Hippocampal formation (tissue), 2 donors: ENCODE measurements at places on chromosomes 5 and 9.

GRCh38 chr5:19577882-19578281 is 410.1 kb downstream of the CDH18 start:
- no peak for DNase-seq

GRCh38 chr9:37602817-37603216 is 10.4 kb upstream of the TOMM5 start:
- DNase-seq, result no peak

- DNase-seq, result no peak
Observed at GRCh38 chr5:126961702-126962101, 68.7 kb downstream of the MARCHF3 start.

DNA sequence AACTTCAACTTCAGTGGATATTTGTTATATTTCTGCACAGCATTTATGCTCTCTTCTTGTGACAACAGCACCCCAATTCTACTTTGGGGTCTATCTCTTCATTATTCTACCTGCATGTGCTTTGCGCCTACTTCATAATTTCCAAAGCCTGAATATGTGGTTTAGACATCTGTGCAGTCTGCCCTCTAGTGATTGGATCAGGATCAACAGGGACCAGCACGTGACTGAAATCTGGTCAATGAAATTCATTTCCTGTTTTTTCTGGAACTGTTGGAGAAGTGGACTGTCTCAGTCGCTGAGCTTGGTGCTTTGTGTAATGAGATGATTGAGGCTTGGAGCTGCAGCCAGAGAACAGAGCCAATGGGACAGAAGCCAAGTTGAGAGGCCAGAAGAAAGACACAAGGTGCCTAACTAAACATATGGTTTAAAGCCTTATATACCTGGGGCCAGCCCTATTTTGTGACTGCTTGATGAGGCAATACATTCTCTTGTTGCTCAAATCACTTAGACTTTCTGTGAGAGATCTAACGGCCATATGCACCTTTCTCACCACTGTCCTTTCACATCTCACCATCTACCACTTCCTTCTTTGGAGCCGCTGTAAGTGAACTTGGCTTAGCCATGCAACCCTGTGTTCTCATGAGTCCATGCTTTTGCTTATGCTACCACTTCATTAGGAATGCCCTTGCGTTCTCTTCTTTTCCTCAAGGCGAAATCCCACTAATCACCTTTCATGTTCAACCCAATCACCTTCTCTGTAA is 68.8 kb upstream of the PPP2R2B start:
- no peak for DNase-seq

DNA sequence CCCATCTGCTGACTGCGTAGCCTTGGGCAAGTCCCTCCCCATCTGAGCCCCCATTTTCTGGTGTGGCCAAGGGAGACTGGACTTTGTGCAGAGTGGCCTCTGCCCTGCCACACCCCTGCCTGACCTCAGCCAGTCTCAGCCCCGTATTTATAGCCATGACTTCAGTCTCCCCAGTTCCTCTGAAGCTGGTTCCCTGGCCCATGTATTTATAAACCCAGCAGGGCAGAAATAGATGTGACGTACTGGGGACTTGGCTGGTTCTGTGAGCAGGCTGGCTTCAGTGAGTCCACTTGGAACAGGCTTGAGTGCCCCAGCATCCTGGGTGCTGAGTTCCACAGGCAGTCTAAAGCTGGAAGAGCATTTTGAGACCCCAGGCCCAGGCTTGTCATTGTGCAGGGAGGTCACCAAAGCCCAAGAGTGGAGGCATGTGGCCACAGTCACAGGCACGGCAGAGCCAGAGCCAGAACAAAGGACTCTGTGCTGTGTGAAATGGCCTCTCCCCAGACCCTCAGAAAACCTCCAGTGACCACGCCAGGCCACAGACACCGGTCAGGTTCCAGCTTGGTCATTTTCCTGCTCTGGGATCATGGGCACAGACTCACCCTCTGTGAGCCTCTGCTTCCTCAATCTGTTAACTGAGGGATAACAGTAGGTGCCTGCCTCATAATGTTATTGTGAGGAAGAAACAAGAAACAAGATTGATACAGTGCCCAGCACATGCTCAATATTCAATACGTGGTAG is 30.4 kb upstream of the SYNPO start:
- no peak for DNase-seq

DNA sequence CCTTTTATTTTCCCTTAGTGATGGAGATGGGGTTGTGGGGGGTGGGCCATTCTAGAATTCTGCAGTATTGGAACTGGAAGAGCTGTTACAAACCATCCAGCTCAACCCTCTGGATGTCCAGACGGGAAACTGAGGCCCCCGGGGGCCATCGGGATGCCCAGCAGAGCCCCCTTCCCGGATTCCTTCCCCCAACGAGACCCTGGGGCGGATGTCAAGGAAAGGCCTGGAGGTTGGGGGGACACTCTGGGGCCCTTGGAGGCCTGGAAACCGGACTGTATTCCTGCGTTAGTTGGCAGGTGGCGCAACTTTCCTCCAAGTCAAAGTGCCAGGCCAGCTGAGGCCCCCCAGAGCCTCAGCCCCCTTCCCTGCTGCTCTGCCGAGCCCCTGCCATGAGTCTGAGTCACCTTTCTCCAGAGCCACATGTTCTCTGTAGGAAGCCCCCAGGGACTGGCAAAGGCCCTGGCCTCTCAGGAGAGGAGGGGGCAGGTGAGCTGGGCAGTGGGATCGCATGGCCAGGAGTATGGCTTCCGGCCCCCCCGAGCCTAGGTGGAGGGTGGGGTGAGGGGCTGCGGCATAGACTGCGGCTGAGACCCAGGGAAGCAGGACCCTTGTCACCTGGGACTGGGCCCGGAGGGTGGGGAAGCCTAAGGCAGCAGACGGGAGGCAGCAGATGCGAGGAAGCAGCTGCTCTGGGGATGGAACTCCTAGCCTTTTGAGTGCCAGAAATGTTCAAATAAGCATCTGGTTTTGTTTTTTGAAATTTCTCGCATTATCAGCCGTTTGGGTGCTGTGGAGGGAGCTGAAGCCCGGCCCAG is 17.8 kb upstream of the FIBCD1 start:
- DNase-seq, result no peak

DNA sequence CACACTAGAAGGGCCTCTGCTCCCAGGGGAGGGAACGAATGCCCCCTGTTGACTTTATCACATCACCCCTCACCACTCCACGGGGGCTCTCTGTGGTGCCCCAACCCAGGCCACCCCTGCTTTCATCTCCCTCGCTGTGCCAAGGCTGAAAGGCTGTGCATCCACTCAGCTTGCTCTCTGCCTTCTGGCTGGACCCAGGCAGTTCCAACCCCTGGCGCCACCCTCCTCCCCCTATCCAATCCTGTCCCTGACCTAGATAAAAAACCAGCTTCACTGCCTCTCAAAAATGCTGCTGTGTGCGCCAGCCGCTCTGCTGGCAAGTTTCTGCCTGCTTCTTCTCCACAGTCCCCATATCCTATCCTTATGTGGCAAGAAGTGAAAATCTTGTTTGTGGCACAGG is 22.4 kb upstream of the CORO2A start:
- no peak for DNase-seq

GRCh38 chr5:159549046-159549445 is 218.8 kb upstream of the IL12B start:
- no peak for DNase-seq

DNA sequence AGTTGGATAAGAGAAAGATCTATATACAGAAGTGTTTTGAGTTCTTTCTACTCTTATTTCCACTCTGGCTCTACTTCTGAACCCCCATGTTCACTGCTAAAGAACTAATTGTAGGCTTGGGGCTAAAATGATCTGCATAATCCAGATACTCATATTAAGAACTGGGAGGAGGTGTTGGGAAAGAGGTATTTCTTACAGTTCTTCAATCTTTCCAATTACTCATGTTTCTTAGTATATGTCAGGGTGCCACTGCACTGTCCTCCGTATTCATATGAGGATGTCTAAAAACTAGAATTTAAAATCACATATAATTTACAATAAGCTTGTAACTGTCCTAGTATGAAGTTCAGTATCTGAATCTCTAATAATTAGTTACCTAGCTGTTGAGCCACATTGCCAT is 12.7 kb downstream of the NIPBL start:
- no peak for DNase-seq

DNA sequence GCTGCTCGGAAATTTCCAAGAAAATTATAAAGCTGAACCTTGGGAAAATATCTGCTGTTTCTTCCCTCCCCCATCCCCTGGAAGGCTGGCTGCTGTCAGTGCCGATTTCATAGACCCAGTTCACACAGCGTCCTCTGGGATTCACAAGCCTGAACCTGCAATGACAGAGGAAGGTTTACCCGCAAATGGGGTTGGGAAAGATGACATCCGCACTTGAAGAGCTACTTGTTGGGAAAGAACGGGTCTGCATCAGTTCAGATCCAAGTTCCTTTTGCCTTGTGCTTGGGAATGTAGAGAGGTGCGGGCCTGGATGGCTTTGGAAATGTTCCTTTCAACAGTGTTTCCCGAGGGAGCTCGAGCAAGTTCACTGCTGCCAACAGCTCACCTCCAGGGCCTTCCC is 13.9 kb downstream of the PCDH12 start:
- no peak for DNase-seq

DNA sequence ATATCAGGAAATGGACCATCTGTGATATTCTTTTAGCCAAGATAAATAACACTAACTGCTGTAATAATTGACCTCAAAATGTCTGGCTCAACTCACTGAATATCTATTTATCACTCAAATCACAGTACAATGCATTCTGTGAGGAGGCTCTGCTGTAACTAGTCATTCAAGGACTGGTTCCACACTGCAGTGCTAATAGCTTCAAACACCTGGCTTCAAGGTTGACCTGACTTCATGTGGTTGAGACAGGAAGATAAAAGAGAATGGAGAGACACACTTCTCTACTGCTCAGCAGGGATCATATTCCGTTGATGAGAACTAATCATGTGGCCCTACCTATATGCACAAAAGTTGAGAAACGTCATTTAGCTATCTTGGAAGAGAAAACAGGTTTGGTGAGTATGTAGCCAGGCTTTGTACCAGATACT is 3.4 kb upstream of the RHOBTB3 start:
- DNase-seq, result no peak

DNA sequence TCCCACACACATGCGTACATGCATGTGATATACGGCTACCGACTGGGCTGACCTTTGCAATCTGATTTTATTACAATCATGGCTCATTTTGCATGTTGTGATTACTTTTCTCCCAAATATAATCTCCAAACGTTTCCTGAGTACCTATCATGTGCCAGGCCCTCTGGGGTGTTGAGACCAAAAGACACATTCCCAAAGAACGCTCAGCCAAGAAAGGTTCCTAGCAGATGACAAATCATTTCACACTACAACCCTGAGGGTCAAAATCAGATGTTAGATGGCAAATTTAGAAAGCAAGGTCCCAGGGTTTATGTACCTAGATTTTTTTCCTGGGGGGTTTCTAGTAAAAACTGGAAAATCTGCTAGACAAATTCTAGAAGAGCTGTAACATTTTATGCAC is 32.4 kb upstream of the SLC25A51 start:
- DNase-seq, result no peak

GRCh38 chr9:137294681-137295237 is 7.3 kb downstream of the NRARP start:
- no peak for DNase-seq

DNA sequence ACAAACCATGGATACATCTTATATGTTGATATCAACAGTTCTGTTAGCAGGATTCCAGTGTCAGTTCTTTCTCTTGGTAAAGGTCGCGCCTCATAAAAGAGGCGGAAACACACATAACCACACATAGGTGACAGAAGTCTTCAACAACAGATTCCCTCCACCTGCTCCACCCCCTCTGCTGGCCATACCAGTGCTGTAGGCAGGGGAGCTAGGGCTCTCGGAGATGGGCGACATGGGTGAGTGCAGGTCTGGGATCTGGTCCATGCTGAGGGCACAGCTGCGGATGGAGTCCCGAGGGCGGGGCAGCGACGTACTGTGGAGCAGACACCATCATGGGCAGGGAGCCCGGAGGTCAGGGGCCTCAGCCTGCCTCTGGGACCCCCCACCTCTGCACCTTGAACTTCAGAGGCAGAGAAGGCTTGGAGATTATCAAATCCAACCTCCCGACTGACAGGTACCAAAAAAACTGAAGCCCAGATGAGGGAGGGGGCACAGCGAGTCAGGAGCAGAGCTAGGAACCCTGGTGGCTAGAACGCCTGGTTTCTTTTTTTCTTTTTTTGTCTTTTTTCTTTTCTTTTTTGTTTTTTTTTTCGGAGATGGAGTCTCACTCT is 12.0 kb upstream of the TOR2A start:
- DNase-seq, result no peak

DNA sequence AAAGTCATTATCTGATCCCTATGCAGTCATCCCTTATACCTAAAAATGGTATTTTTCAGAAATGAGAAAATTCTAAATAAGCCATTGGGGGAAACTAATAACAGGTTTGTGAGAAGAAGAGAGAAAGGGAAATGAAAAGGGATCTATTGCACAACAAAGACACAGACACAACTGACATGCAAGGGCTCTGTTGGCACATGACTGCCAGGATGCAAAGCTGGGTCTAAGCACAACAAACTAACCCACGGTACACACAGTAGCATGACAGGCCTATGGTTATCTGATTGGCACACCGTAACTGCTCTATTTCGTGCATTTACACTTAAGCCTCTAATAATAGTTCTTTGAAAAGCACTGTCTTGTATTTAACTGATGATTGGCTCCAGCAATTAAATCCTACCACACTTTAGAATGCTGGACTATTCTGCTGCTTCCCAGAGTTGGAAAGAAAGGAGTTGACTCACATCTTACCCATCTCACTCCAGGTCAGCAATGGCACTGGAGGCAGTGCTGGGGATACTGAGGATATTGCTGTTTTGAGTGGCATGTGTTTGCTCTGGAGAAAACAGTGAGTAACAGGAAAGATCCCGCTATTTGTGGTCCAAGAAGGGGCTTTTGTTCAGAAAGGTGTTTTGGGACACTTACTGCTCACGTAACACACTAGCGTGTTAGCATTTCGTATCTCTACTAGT is 328.3 kb downstream of the GLIS3 start:
- no peak for DNase-seq

DNA sequence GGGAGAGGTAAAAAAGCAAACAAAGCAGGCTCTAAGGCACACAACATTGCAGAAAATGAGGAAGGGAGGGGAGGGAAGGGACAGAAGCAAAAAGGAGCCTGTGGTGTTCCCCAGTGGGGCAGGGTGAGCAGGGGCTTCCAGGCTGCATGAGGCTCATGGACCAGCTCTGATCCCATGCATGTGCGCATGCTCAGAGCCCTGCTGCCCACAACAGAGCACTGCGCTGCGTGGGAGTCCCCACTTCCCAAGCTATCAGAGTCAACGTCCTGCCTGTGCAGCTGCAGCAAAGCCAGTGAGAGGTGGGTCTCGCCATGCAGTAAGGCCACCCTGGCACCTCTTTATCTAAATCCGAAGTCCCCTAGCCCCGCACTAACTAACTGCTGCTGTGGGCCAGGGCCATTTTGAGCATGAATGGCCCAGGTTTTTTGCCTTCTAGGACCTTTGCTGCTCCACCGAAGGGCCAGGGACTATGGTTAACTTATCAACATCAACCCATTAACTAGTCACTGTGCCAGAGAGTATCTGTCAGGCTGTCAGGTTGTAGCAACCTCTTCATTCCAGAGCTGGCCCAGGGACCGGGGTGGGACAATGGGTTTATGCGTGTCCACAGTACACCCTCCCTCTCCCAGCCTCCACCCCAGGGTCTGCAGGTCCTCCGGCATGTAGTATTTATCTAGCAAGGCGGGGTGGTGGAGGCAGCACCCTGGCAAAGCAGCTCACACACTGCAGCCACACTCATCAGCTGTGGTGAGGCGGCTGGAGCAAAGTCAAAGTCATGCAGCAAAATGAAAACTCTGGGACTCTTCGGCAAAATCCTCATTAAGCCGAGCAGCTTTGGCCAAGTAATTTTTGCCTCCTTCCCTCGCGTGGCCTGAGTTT is 123.6 kb downstream of the SAXO1 start:
- DNase-seq, result no peak
